ENCODE measurements at places on chromosomes 12 and 14.

DNA sequence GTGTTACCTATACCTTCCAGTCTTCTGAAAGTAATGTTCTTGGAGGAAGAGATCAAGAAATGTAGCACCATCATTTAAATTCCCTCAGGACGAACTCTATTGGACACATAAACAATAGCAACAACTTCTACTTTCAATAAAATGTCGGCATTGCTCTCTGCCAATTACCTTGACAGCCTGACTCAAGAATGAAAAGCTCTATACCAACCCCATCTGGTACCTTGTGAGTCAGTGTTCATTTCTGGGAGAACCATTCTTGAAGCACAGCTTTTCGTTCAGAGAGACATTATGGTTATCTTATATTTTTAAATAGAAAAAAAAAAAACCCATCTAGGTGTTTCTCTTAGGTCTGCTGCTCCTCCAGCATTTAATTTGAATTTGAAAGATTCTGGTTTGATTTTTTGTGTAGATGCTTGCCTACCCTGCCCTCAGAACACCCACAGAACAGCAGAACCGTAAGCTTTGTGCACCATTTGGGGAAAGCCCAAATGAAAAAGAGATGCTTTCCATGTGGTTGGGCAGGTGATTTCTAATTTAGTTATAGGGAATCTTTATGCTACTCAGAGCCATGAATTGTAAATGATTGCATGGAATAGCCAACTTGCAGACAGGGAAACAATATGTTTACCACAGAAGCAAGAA lies 156.0 kb downstream of the SAMD4A start:
- peak; percentile 52 for DNase-seq

DNA sequence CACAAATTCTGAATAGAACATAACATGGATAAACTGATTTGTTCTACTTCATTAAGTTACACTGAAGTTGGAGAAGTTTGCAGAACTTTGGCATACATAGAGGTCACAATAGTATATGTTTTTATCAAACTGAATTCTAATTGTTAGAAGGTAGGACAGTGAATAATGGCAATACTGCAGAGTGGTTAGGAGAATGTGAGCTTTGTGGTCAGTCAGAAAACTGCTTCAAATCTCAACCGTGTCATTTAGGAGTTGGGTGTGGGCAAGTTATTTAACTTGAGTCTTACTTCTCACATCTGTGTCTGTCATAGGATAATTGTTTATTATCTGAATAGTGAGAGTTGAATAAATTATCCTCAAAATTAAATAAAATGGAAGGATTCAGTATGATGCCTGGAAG lies 374.6 kb upstream of the SYT1 start:
- no peak for DNase-seq

GRCh38 chr12:52306731-52307130 lies 14.5 kb downstream of the KRT83 start:
- DNase-seq = no peak

DNA sequence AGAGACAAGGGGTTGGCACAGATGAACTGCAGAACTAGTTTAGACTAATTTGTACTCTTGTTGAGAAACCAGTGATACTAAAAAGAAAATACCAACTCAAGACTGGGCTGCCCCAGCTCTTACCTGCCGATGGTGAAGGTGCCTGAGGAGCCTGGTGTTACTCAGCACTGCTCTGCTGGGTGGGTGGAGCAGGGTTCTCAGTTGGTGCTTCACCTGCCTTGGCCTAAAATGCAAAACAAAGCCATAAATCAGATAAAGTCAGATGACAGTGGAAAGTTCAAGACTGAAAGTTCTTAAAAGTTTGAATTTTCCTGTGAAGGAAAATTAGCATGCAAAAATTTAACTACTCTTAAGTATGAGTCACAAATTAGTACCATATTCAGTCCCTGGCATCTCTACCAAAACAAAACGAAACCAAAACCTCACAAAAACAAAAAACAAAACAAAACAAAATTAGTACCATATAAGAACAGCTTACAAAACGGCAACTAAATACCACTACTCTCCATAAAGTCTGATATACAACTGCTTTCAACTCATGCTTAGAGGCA lies 21.9 kb downstream of the YBX3 start:
- no peak for DNase-seq

GRCh38 chr12:95396849-95397468 lies 77.0 kb upstream of the METAP2 start:
- DNase-seq = peak; percentile 61

DNA sequence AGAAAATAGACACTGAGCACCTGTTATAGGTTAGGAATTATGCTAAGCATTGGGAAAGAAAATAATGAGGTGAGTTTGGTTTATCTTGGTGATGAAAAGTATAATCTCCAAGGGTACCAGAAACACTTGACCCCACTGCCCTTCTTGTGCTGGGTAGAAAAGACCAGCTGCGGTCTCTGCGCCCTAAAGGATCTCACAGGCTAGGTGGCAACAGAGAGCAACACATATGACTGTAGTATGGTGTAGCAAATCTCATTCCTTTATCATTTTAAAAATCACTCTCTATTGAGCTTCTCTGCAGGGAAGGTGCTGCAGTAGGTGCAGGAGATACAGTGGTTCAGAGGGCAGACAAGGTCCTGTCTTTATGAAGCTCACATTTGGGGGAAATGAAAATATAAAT lies 26.1 kb downstream of the NRXN3 start:
- no peak for DNase-seq

GRCh38 chr12:11412731-11413130 lies 17.4 kb upstream of the PRB2 start:
- DNase-seq = no peak

DNA sequence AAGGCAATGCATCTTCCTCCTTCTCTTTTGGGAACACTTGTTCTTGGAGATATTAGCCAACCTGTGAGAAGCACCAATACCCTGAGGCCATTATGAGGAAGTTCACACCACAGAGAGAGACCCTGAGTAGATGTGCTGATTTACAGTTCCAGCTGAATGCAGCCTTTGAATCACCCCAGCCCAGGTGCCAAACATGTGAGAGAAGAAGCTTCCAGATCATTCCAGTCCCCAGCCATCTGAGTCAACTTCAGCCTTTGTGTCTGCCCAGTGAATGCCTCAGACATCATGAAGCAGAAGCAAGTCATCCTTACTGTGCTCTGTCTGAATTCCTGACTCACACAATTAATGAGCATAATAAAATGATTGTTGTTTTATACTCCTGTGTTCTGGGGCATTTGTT lies 25.1 kb downstream of the C12orf42 start:
- no peak for DNase-seq

DNA sequence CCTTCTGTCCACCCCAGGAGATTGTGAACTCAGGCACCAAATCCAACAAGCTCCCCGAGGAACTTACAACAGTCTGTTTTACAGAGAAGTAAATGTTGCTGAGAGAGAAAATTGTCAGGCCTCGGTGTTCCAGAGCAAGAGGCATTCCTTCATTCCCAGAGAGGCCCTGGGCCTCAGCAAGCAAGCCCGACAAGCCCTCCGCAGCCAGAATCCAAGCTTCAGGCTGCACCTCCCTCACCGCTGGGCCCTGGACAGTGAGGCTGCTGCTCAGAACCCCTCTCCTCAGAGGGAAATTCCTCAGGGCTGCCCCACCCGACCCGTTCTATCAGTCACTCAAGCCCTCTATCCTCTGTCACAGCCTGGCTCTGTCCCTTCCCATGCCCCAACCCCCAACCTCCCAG lies 56.4 kb downstream of the ZFP36L1 start:
- DNase-seq = no peak

GRCh38 chr14:32019276-32019675 lies 57.8 kb upstream of the ARHGAP5 start:
- DNase-seq = no peak
